ENCODE measurements at places on chromosomes 13 and 19.

DNA sequence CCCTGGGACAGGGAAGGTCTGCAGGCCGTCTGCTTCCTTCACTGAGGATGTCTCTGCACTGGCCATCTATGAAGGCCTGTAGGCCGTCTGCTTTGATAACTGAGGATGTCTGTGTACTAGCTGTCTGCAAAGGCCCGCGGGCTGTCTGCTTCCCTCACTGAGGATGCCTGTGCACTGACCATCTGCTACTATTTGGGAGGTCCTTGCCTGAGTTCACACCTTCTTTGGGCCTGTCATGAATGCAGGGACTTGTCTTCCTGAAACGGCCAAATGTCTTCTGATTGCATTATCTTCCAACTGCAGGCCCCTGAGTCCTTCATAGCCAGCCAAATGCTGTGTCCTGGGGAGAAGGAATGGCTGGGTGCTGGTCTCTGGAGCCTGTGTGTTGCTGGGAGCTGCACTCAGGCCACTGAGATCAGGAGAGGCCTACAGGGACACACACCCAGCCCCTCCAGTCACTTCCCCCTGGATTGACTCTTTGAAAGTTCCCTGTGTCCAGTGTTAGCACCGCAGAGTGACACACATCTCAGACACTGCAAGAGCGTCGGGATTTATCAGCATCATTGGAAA is 72.9 kb downstream of the TEX29 start:
- no peak for DNase-seq

GRCh38 chr13:27006519-27007161 is 165.0 kb downstream of the USP12 start:
- peak; percentile 12 for DNase-seq

GRCh38 chr13:83085186-83085900 is 796.9 kb downstream of the SLITRK1 start:
- no peak for DNase-seq

DNA sequence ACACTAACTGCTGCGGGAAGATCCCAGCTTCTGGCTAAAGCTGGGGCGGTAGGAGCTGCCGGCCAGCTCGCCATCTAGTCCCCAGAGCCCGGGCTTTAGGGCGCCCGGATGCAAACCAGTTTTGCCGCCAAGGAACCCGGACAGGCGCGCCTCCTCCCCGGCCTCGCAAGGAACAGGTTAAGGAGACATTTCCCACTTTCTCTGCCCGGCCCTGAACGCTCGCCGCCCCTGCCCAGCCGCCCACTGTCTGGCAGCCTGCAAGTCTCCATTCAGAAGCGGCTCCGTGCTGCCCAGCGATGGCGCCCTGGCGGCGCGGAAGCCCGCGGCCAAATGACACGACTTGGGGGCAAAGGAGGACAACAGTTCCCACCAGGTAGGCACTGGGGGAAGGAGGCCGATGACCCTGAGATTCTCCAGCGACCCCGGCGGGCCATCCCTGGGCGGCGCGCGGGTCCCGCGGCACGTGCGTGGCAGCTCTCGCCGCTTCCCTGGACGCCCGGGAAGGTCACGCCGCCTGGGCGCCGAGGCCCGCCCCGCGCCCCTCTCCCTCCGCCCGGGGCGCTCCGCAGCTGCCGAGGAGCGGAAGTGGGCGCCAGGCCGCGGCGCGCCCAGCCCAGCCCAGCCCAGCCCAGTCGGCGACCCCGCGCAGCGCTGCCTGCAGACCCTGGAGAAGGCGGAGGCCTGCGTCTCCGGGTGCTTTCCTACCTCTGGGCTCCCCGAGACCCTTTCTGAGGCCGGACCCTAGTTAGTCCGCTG is 42.2 kb upstream of the HNRNPA1L2 start:
- no peak for DNase-seq

GRCh38 chr19:41546386-41546789 is 29.6 kb upstream of the CEACAM21 start:
- DNase-seq: no peak

DNA sequence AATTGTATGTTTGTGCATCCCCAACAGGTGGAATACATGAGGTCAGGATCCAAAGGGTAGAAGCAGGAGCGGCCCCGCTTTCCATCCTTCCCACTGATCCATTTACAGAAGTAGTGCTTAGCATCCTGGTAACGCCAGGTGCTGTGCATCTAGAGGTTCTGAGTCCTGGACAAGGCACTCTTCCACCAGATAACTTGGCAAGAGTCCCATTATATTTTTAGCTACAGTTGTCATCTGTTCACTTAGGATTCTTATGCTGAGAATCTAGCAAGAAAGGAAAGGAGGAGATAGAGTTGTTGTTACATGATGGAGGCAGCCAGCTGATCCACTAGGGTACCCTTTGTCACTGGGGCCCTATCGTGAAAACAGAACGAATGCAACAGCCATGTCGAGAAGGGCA is 389.5 kb upstream of the ZNF507 start:
- DNase-seq: no peak

DNA sequence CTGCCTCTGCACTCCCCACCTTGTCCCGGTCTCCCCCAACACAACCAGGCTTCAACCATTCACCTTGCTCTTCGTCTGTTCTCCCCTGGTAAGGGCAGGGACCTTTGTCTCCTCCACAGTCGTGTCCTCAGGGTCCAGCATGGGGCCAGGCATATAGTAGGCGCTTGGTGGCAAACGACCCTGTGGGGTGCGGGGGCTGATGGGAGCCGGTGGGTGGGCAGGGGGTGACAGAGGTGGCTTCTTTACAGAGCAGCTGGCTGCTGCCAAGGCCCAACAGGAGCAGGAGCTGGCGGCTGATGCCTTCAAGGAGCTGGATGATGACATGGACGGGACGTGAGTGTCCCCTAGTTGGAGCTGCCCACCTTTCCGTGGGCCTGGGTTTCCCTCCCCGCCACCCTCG is 9.7 kb downstream of the PRKCSH start:
- DNase-seq: no peak

DNA sequence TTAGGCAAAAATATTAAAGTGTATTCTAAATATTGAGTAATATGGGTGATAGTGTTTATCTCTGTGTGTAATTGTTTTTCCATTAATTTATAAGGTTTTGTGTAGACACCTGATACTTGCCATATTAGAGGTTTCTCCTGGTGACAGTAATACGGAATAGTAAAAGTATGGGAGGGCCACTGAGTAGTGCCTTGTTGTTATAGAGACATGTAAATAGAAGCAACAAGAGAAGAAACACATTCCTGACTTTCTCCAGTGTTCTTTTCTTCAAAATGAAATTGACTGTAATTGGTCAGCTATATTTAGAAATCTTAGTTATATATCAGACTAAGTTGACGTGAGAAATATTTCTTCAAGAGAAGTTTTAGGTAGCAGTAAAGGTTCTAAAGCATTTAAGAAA is 18.5 kb downstream of the RNASEH2B start:
- no peak for DNase-seq

DNA sequence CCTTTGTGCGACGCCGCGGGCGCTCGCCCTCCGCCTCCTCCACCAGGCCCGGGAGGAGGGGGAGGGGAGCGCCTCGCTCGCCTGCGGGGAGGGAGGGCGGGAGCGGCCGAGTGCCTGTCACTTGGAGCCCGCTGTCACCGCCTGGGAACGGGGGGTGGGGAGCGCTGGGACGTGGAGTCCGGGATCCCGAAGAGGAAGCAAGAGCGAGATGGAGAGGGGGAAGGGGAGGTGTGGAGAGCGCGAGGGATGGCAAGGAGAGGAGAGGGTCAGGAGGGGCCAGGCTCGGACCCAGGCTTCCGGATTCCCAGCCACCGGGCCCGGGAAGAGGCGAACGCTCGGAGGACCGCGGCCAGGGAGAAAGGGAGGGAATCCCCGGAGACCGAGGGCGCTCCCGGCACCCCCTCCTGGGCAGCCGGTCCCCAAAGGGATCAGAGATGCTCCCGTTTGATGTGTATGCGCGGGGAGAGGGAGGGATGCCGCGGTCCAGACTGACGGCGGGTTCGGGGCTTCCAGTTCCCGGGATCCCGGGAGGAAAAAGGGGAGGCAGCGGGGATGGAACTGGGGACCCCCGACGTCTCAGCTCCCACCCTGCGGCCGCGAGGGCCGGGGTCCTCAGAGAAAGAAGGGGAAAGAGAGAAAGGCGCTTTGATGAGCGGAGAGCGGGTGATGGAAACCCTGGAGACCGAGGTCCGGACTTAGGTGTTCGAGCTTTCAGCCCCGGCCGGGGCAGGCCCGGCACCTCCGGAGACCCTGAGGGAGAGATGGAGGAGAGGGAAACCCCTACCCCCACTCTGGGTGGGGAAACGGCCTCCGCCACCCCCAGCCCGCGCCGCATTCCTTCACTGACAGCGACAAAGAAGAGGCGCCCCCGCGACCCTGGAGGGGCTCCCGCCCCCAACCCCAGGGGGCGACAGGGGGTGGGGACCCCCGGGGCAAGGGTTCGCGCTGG is 4.7 kb upstream of the DPF1 start:
- DNase-seq: no peak

- DNase-seq: no peak
Observed at GRCh38 chr19:7783991-7784423, 21.0 kb downstream of the CLEC4M start.

- DNase-seq: no peak
Observed at GRCh38 chr19:19997656-19998268, 41.5 kb downstream of the ZNF682 start.

- no peak for DNase-seq
Observed at GRCh38 chr13:47066226-47066625, 169.4 kb upstream of the HTR2A start.

DNA sequence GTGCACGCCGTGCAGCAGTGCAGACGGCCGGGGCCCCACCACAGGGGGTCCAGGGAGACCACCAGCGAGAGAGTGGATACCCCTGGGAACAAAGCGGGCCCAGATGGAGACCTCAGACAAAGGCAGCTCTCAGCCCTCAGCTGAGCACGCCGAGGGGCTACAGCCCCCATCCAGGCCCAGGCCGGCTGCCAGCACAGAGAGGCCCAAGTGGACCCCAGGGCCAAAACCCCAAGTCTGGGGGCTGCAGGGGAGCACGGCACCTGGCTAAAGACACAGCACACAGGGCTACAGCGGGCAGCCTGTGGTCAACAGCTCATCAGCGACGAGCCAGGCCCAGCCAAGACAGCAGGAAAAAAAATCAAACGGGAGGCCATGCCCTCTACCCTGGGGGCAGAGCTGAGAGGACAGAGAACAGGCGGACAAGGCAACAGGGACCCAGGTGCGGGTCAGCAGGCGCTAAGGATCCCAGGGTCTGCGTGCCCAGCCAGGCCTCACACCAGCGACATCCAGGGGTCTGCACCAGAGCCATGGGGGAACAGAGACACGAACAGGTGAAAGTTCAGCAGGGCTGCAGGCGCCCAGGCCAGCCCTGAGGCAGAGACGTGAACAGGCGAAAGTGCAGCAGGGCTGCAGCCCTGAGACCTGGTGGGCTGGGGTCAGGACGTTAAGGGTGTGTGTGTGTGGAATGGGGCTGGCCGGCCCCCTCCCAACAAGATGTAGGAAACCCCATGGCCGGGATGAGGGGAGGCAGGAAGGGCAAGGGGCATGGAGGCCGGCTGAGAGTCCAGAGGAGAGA is 34.3 kb downstream of the RASA3 start:
- no peak for DNase-seq

DNA sequence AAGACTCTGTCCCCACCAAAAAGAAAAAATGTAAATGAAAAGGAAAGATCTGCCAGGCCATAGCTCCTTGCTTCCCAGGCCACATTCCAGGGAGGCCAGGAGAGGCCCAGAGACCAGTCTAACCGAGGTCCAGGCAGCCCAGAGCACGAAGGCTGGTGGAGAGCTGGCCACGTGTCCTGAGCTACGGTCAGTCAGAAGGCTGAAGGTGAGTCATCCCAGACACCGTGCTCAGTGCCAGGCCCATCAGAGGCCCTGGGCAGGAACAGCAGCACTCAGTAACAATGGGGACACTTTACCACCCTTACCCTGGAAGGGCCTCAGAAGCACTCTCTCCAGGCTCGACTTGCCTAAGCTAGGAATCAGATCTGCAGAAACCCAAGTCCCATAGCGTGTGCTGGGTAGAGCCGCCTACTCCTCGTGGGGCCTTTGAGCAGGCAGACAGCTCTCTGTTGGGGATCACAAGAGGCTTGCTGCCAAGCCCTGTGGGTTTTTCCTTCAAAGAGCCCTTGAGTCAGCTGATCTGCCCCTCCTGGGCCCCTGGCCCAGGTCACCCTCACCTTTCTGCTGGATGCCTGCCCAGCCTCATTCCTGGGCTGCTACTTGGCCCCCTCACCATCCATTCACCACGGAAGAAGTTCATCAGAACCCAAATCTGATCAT is 11.6 kb upstream of the DNMT1 start:
- DNase-seq: no peak

- no peak for DNase-seq
Observed at GRCh38 chr13:87676254-87677042, 5.3 kb downstream of the SLITRK5 start.

- no peak for DNase-seq
Observed at GRCh38 chr13:71503781-71504180, 363.2 kb downstream of the DACH1 start.

GRCh38 chr13:37446503-37446902 is 152.1 kb downstream of the POSTN start:
- DNase-seq: no peak

DNA sequence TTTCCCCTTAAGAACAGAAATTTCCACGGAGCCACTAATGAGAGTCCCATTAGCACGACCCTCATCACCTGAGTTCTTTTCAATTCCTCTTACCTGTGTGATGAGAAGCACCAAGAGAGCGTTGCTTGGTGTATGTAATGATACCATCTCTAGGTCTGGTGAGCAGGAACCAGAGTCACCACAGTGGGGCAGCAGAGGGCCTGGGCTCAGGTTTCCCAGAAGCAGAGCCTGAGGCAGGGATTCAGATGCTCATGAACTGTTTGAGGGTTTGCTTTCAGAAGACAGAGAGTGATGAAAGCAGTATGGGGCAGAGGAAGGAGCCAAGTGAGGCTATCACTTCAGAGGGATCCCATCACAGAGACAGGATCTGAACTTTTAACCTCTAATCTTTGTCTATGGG is 3.1 kb upstream of the PTPRH start:
- DNase-seq: peak; percentile 72

GRCh38 chr13:109787135-109787954 is 962 bp upstream of the IRS2 start:
- no peak for DNase-seq

DNA sequence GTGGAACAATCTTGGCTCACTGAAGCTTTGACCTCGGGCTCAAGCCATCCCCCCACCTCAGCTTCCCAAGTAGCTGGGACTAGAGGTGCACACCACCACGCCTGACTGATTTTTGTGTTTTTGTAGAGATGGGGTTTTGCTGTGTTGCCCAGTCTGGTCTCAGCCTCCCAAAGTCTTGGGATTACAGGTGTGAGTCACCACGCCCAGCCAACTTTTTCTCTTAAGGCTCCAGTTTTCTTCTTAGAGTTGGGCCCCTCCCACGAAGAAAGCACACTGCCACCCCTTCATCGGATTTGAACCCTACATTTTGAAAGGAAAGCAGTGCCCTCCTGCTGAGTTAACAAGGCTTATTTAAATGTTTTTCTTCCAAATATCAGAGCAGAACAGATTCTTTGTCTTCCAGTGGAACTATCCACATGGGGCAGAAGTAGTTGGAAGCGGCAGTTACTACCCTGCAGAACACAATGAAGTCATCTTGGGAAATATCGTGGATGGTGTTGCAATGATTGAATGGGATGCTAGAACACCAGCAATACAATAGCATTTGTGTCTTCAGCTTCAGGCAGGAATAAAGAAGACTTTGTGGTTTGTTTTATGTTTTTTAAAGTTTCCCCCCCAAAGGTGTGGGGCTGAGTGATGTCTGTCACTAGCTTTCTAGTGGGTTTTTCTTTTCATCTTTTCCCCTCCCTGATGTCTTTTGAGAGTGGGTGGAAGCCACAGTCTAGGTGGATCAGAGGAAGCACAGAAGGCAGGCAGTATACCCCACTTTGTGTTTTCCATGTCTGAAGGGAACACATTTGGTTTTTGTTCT is 8.9 kb downstream of the ACTN4 start:
- DNase-seq: no peak

GRCh38 chr19:50362030-50362412 is 3.4 kb downstream of the NAPSA start:
- DNase-seq: no peak
